Endothelial cell of umbilical vein (primary cell): ENCODE measurements at places on chromosomes 12 and 14. TPM values are rescaled to one million over a fixed set of nuclear protein-coding genes. Genes with fewer than 3 reads are reported as not detected.

DNA sequence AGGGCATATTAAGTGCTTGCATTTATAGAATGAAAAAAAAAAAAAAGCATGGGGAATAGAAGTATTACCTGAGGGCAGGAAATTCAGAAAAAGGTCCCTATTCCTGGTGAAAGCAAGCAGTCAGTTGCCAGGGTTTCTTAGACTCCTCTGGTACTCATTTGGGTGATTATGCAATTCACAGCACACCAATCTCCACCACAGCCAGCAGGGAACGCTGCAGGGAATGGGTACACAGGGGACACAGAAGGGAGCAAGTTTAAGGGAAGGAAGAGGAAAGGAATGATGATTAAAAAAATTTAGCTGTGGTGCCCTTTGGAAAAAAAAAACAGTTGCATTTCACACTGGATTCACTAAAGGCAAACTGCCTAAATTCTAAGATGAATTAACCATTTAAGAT, 14.2 kb downstream of the BLTP3B start:
- no peaks in the 10 kb centered on the region for H3K27me3 ChIP-seq
- H3K4me1 ChIP-seq, result peaks cover 13% of the 10 kb centered on the region
- peak; percentile 18 for DNase-seq
- H3K36me3 ChIP-seq, result no peaks in the 10 kb centered on the region
- H3K4me3 ChIP-seq, result no peak overlapping the region

ACSM4 gene
- not detected in 2 replicates for total RNA-seq

GRCh38 chr12:114711689-114712152, 27.7 kb upstream of the TBX3 start:
- no peaks in the 10 kb centered on the region for H3K27me3 ChIP-seq
- H3K4me1 ChIP-seq, result no peaks in the 10 kb centered on the region
- no peak for DNase-seq
- H3K4me3 ChIP-seq, result no peak overlapping the region
- H3K27ac ChIP-seq, result no peak overlapping the region

DNA sequence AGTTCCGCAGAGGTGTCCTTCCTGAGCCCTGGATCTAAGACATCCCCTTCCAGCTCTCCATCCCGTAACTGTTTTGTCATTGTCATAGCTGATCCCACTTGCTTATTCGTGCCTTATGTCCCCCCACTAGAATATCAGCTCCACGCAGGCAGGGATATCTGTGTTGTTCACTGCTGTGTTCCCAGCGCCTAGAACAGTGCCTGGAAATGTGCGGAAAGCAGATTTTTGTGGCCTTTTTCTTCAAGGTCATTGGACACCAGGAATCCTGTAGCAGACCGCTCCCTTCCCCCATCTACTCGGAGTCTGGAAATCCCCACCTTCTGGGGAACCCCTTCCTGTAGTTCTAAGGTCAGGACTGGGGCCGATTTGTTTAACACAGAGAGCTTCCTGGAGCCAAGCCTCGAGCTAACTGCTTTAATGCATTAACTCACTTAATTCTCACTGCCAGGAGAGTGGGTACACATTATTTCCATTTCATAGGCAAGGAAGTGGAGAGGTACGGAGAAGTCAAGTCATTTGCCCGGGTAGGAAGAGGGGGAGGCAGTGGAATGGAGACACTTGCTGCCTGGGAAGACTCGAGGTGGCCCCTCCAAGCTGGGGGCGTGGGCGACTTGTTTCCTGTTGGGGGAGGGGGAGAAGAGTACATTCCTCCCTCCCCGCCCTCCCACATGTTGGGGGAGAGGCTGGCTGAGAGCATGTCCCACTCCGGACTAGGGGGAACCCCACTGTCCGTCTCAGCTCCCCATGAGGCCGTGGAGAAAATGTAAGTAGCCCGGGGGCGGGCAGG, 1.2 kb upstream of the SH2B3 start:
- H3K4me3 ChIP-seq, result no peak overlapping the region
- peak; percentile 79 for DNase-seq
- peaks cover 40% of the 10 kb centered on the region for H3K4me1 ChIP-seq
- H3K27me3 ChIP-seq, result no peaks in the 10 kb centered on the region
- H3K27ac ChIP-seq, result peak overlapping the region; percentile 37
- no peaks in the 10 kb centered on the region for H3K36me3 ChIP-seq

- no peaks in the 10 kb centered on the region for H3K36me3 ChIP-seq
- H3K4me1 ChIP-seq, result peaks cover 19% of the 10 kb centered on the region
- no peak overlapping the region for H3K27ac ChIP-seq
- DNase-seq, result no peak
- no peaks in the 10 kb centered on the region for H3K27me3 ChIP-seq
Observed at GRCh38 chr12:112424126-112424525, 5.4 kb downstream of the PTPN11 start.

HCFC2 gene
- total RNA-seq, result 13.4 and 15.6 TPM in 2 replicates

DNA sequence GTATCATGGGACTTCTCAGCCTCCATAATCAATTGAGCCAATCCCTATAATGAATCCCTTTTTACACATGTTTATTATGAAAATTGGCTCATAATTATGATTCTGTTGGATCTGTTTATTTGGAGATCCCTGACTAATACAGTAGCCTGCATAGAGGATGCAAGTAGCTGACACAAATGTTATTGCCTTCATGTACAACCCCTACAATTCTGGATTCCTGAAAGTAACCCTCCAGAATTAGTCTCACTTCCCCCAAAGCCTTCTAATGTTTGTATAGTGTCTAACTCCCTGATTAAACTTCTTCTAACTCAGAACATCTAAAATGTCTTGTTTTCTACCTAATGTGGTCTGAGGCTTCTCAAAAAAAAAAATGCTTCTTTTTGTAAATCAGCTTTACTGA, 6.6 kb upstream of the SMIM10L1 start:
- no peak overlapping the region for H3K4me3 ChIP-seq
- H3K36me3 ChIP-seq, result no peaks in the 10 kb centered on the region
- no peak for DNase-seq
- H3K27me3 ChIP-seq, result no peaks in the 10 kb centered on the region

GRCh38 chr12:67854351-67854750, 134.9 kb upstream of the IFNG-AS1 start:
- H3K36me3 ChIP-seq, result no peaks in the 10 kb centered on the region
- no peaks in the 10 kb centered on the region for H3K4me1 ChIP-seq
- H3K27me3 ChIP-seq, result no peaks in the 10 kb centered on the region
- DNase-seq, result no peak

GRCh38 chr12:113860059-113860820, 105.9 kb downstream of the RBM19 start:
- H3K4me1 ChIP-seq, result peaks cover 7% of the 10 kb centered on the region
- no peaks in the 10 kb centered on the region for H3K27me3 ChIP-seq
- no peak overlapping the region for H3K4me3 ChIP-seq
- H3K27ac ChIP-seq, result no peak overlapping the region
- no peak for DNase-seq

- no peak overlapping the region for H3K4me3 ChIP-seq
- H3K27ac ChIP-seq, result no peak overlapping the region
- no peak for DNase-seq
- H3K27me3 ChIP-seq, result no peaks in the 10 kb centered on the region
Observed at GRCh38 chr12:84698576-84699333, 213.8 kb downstream of the SLC6A15 start.

GRCh38 chr12:12056951-12057350, 13.8 kb upstream of the BCL2L14 start:
- no peak overlapping the region for H3K27ac ChIP-seq
- no peak for DNase-seq
- no peaks in the 10 kb centered on the region for H3K36me3 ChIP-seq
- peaks cover 4% of the 10 kb centered on the region for H3K27me3 ChIP-seq
- H3K4me3 ChIP-seq, result no peak overlapping the region

LBHD2 gene
- not detected in 2 replicates for total RNA-seq

GRCh38 chr12:96985515-96986362, 78.7 kb downstream of the NEDD1 start:
- peaks cover 33% of the 10 kb centered on the region for H3K27me3 ChIP-seq
- no peak overlapping the region for H3K27ac ChIP-seq
- peak overlapping the region; percentile 5 for H3K4me3 ChIP-seq
- no peaks in the 10 kb centered on the region for H3K36me3 ChIP-seq
- peak; percentile 23 for DNase-seq
- peaks cover 7% of the 10 kb centered on the region for H3K4me1 ChIP-seq

KRT6C gene
- total RNA-seq, result not detected in 2 replicates

LARP4 gene
- 59.4 and 69.6 TPM in 2 replicates for total RNA-seq

- H3K27me3 ChIP-seq, result no peaks in the 10 kb centered on the region
- H3K27ac ChIP-seq, result no peak overlapping the region
- H3K4me1 ChIP-seq, result peaks cover 13% of the 10 kb centered on the region
Observed at GRCh38 chr12:110575326-110575725, 7.8 kb downstream of the PPTC7 start.

- H3K27ac ChIP-seq, result no peak overlapping the region
- H3K36me3 ChIP-seq, result no peaks in the 10 kb centered on the region
- no peak for DNase-seq
- no peak overlapping the region for H3K4me3 ChIP-seq
Observed at GRCh38 chr14:54105406-54105805, 148.8 kb upstream of the BMP4 start.

- H3K27ac ChIP-seq, result no peak overlapping the region
- H3K4me3 ChIP-seq, result no peak overlapping the region
- no peaks in the 10 kb centered on the region for H3K27me3 ChIP-seq
Observed at GRCh38 chr12:130086248-130086647, 76.0 kb upstream of the FZD10 start.

- H3K4me3 ChIP-seq, result no peak overlapping the region
- no peaks in the 10 kb centered on the region for H3K27me3 ChIP-seq
- peaks cover 5% of the 10 kb centered on the region for H3K4me1 ChIP-seq
Observed at GRCh38 chr14:100436745-100437406, 113.7 kb downstream of the SLC25A47 start.

- H3K4me3 ChIP-seq, result no peak overlapping the region
- H3K27ac ChIP-seq, result no peak overlapping the region
- DNase-seq, result no peak
- H3K27me3 ChIP-seq, result no peaks in the 10 kb centered on the region
- H3K36me3 ChIP-seq, result no peaks in the 10 kb centered on the region
Observed at GRCh38 chr12:18428416-18428815, 167.1 kb downstream of the PIK3C2G start.

POMT2 gene
- 43.2 and 48.2 TPM in 2 replicates for total RNA-seq

DNA sequence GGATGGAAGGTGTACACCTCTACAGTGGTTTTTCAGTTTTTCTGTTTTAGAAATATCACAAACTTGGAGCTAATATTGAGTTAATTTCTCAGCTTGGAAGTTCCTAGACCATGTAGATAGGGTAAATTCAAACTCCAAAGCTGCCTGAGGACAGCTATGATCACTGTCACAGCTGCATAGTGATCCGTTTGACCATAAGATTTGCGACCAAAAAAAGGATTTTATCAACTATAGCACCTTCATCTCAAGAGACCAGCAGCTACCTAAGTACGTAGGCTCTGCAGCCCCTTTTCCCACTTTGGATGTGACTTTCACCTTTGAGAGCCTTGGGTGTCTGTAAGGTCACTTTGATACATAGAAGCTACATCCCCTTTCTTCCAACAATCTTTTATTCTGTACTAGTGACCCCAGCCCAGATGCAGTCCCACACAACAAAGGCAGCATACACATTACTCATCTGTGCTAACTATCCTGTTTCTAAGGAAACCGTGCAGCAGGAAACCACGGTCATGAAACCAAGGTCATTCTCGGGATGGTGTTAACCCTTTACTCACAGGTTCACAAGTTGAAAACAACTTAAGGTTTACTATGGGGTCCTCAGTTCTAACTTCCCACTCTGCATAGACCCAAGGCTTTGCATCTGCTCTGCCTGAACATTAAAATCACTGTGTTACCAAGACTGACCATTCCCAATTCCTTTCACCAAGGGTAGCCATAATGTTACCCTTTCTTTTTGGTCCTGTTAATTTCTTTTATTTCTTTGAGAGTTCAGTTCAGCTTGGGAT, 75.4 kb downstream of the IFT81 start:
- H3K4me3 ChIP-seq, result peak overlapping the region; percentile 46
- H3K27ac ChIP-seq, result peak overlapping the region; percentile 89
- H3K27me3 ChIP-seq, result no peaks in the 10 kb centered on the region
- H3K4me1 ChIP-seq, result peaks cover 27% of the 10 kb centered on the region
- DNase-seq, result peak; percentile 94

FGF23 gene
- total RNA-seq, result not detected in 2 replicates

- DNase-seq, result no peak
- no peak overlapping the region for H3K4me3 ChIP-seq
- no peaks in the 10 kb centered on the region for H3K4me1 ChIP-seq
- H3K27ac ChIP-seq, result no peak overlapping the region
- H3K27me3 ChIP-seq, result no peaks in the 10 kb centered on the region
- no peaks in the 10 kb centered on the region for H3K36me3 ChIP-seq
Observed at GRCh38 chr12:88367231-88367630, 213.0 kb downstream of the KITLG start.

TMEM30B gene
- 0.25 and 0.35 TPM in 2 replicates for total RNA-seq

DNA sequence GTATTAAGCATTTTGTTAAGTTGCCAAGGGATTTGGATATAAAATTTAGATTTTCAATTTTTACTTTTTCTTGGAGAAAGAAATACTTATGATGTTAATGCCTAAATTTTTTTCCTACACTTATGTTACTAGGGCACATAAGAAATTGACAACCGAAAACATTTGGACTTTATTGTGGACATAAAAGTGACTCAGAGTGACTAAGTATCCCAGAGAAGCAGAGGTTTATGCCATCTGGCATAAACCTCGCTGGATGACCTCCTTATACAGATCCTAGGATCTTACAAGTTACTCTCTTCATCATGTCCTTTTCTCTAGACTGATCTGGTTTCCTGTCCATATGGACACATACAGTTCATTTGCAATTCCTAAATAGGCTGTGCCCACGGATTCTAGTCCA, 89.8 kb downstream of the RERG start:
- no peaks in the 10 kb centered on the region for H3K4me1 ChIP-seq
- no peak for DNase-seq

RND1 gene
- 4.0 and 4.4 TPM in 2 replicates for total RNA-seq

ANKRD33 gene
- total RNA-seq, result 0.95 and 1.2 TPM in 2 replicates

DNA sequence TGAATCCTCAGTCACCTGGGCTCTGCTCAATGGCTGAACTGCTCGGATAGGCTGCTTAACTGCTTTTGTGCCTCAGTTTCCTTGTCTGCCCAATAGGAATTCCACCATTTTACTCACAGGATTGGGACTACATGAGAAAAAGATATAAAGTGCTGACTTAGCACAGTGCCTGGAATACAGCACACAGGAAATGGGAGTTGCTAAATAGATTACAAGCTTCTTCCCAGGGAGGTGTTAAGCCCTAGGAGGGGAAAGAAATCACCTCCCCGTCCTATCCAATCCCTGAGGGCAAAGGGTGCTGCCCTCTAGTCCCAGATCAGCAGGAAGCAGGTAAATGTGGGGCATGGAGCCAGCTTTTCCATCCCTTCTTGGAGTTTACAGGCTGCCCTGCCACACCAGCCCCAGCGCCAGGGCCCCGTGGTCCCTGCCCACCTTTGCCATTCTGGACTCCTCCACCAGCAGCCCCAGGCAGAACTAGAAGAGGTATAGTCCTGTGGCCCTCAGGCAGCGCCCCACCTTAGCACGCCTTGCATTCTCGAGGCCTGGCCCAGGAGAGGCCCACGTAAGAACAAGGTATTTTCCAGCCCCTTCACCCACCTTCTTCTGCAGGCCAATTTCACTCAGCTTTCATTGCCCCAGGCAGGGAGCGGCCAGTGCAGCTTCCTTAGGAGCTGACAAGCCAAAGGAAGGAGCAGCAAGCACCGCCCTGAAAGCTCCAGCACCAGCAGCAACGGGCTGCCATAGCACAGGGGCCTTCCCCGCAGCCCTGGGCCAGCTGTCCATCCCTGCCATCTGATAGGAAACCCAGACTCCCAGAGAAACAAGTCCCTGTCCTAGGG, 28.8 kb upstream of the RPLP0 start:
- H3K36me3 ChIP-seq, result no peaks in the 10 kb centered on the region
- no peak overlapping the region for H3K4me3 ChIP-seq
- DNase-seq, result no peak
- peaks cover 85% of the 10 kb centered on the region for H3K4me1 ChIP-seq
- peak overlapping the region; percentile 100 for H3K27ac ChIP-seq
